ENCODE measurements at places on chromosomes 13 and 19. TPM values are rescaled to one million over a fixed set of nuclear protein-coding genes. Genes with fewer than 3 reads are reported as not detected.

- DNase-seq = no peak
These were observed 3.4 kb downstream of the CCNE1 start for GRCh38 chr19:29815231-29815630.

The UNC13A gene
- 0.04 TPM for total RNA-seq

The SIAH3 gene
- 0.02 TPM for total RNA-seq

DNA sequence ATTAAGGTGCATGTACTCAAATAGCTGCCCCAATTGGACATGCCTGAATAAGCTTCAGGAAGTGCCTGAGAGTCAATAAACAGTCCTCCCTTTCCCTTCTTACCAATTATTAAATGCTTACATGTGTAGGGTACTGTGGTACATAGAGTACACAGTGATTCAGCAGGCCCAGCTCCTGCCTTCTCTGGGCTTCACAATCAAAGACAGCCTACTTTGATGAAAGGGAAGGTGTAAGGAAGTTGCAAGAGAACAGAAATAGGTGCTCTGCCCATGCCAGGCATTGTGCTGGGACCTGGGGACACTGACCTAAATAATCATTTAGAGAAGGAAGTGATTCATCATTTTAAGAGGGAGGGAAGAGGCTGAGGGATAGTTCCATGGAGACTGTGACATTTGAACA is 17.2 kb downstream of the FRY start:
- no peak for DNase-seq

The ZNF442 gene
- total RNA-seq = 0.47 TPM

The NOP53 gene
- 324 TPM for total RNA-seq

DNA sequence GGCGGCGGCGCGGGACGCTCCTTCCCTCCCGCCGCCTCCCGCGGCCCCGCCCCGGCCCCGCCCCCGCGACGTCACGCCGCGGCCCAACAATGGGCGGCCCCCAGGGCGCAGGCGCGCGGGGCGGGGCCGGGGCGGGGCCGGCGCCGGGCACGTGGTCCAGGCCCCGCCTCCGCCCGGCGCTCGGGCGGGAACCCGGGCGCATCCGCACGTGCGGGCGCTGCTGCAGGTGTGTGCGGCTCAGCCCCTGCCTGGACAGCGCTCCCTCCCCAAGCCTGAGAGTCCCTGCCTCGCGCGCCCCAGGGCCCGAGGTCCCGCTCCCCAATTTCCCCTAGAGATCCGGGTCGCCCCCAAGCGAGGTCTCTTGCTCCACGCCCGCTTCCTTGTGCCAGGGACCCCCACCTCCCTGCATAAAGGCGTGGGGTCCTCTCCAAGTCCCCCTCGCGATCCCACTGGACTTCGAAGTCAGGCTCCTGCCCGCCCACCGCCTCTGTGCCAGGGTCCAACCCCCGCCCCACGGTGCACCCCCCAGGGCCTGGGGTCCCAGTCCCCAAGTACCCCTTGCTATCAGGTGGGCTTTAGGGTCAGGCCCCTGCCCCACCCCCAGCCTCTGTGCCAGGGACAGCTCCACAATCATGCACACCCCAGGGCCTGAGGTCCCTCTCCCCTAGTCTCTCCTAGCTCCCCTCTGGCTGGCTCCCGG is at the start of gene MEX3D:
MEX3D (minus strand) TSS at position 6 of the 700 bp plus-strand sequence. CDS start 267 bp downstream, outside the sequence.
- DNase-seq = peak; percentile 74

GRCh38 chr13:77168237-77168636 is 141.3 kb upstream of the FBXL3 start:
- DNase-seq = no peak

GRCh38 chr19:32303193-32303592 is 42.2 kb upstream of the ZNF507 start:
- no peak for DNase-seq

- no peak for DNase-seq
These were observed 2.2 kb downstream of the RPS11 start for GRCh38 chr19:49498475-49498874.

The UQCRFS1 gene
- 42.1 TPM for total RNA-seq

DNA sequence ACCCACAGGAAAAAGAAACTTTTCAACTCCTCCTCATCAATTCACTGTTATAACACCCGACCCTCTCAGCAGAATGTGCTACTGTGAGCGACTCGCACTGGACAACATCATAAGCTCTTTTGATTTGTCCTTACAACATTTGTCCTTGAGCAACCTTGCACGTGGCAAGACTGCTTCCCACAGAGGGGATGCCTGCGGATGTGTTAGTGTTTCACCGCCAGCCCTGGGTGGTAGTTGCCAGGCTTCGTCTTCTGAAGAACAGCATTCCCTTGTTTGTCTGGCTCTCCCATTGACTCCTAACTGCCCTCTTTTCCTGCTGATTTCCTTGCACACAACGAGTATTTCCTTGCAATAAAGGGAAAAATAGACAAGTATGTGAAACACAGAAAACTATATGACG is 111.4 kb upstream of the SLC7A1 start:
- DNase-seq = no peak

The CRYL1 gene
- total RNA-seq = 9.0 TPM
